Stimulated activated CD8-positive, alpha-beta memory T cell treated with anti-CD3 and anti-CD28 coated beads, Interleukin-4, amount 100 ng/mL, for 1 hour (primary cell): ENCODE measurements at places on chromosomes 12 and 14.
A peak's percentile ranks its signal among the peaks of the same experiment; 100 is the strongest.

- no peak for DNase-seq
Observed at GRCh38 chr12:19529951-19530636, 90.8 kb downstream of the AEBP2 start.

- DNase-seq: no peak
Observed at GRCh38 chr14:34858765-34859164, 16.4 kb downstream of the BAZ1A start.

DNA sequence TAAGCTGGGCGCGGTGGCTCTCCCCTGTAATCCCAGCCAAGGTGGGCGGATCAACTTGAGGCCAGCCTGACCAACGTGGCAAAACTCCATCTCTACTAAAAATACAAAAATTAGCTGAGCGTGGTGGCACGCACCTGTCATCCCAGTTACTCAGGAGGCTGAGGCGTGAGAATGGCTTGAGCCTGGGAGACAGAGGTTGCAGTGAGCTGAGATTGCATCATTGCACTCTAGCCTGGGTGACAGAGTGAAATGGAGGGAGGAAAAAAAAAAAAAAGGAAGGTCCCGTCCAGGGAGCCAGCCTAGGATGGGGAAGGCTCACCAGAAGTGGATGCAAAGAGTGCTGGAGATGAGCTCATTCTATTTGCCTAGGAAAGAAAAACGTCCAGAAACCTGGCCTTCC lies 1.9 kb upstream of the CD27 start:
- DNase-seq: no peak

DNA sequence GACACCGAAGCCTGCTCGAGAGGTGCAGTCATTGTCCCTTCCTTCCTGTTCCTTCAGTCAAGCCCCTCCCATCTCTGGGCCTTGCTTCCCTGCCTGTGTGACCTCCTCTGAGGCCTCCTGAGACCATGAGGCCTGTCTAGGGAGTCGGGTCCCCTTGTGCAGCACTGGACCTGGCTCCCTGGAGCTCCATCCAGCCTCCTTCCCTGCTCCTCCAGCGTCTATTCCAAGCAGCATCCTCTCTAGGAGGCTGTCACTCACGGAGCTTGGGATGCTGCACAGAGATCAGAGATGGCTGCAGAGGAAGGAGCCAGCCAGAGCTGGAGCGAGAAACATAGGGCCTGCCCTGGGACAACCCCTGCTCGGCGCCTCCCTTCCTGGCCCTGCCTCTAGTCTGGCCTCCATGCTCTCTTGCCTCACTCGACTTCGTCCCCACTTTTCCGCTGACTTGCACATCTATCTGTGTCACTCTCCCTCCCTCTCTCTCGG lies 142.7 kb downstream of the BCL11B start:
- DNase-seq: no peak

DNA sequence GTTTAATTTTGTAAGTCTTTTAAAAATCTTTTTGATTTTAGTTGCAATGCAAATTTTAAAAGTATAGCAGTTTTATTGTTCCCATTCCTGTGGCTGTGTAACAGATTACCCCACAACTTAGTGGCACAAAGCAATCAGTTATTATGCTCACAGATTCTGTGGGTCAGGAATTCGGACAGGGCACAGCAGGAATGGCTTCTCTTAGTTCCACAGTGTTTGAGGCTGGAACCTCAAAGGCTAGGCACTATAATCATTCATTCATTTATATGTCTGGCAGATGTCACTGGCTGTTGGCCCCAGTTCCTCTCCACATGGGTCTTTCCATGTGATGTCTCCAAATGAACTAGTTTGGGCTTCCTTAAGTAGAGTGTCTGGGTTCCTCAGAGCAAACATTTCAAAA lies 193.3 kb downstream of the RAD51B start:
- no peak for DNase-seq

- no peak for DNase-seq
Observed at GRCh38 chr14:74258764-74259035, 19.5 kb downstream of the VSX2 start.

DNA sequence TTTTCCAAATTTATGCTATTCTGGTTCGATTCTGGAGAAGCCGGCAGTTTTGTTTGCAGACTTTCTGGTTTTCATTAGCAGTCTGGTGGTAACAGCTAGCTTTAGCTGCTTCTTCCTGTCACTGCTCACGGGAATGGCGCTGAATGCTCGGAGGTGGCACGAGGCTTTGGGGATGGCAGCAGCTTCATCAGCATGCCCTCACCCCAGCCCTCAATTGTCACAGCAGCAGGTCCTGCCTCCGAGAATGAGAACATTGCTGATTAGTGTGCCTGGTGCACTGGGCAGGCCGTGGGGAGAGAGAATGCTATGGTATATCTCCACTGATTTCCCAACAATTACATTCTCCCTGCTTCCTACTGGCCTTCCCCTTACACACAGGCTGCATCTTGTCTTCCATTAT lies 73.6 kb downstream of the SAMD4A start:
- DNase-seq: no peak

- no peak for DNase-seq
Observed at GRCh38 chr12:11810206-11810545, 160.7 kb downstream of the ETV6 start.

GRCh38 chr12:92442782-92443181 lies 260.0 kb upstream of the PLEKHG7 start:
- DNase-seq: no peak

DNA sequence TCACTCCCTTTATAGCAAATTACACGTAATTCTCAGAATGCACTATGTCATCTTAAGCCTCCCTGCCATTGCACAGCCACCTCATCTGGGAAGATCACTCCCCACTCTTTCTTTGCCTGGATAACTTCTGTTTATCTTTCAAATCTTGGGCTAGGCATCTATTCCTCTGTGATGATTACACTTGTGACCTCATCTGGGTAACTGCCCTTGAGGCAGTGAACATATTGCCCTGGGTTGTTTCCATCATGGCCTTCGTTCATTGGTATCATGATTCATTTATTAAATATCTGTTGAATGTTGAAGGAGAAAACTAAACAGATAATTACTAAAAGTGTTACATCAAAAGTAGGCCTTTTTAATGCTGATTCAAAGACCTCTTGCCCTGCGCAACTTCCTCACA lies 26.2 kb upstream of the PDE3A start:
- DNase-seq: no peak

- DNase-seq: no peak
Observed at GRCh38 chr14:96090441-96091148, 51.4 kb downstream of the C14orf132 start.

DNA sequence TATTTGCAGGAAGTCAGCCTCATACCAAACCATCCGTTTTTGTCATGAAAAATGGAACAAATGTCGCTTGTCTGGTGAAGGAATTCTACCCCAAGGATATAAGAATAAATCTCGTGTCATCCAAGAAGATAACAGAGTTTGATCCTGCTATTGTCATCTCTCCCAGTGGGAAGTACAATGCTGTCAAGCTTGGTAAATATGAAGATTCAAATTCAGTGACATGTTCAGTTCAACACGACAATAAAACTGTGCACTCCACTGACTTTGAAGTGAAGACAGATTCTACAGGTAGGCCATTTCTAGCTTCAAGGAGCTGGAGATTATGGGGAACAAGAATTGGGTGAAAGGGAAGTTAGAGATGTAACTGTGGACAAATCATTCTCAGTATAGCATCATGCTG lies 126.1 kb downstream of the DAD1 start:
- no peak for DNase-seq

- no peak for DNase-seq
Observed at GRCh38 chr12:13024531-13024916, 19.7 kb upstream of the FAM234B start.

- no peak for DNase-seq
Observed at GRCh38 chr14:34956931-34957330, 25.9 kb upstream of the SRP54 start.

GRCh38 chr12:103975368-103975767 lies 9.7 kb downstream of the TDG start:
- DNase-seq: no peak

- no peak for DNase-seq
Observed at GRCh38 chr12:21434699-21435098, 2.8 kb upstream of the PYROXD1 start.

- peak; percentile 53 for DNase-seq
Observed at GRCh38 chr14:20610002-20610765, 19.0 kb upstream of the RNASE12 start.

- DNase-seq: no peak
Observed at GRCh38 chr14:100140452-100141078, 18.9 kb downstream of the DEGS2 start.

DNA sequence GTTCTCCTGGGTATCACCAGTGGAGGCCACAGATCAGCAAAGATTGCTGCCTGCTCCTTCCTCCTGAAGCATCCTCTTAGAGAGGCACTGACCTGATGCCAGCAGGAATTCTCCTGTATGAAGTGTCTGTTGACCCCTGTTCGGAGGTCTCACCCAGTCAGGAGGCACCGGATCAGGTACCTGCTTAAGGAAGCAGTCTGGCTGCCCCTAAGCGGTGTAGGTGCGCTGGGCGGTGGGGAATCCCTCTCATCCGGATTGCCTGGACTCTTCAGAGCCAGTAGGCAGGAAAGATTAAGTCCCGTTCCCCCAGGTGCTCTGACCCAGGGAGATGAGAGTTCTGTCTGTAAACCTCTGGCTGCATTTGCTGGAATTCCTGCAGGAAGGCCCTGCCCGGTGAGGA lies 455.2 kb downstream of the CCDC91 start:
- DNase-seq: no peak

DNA sequence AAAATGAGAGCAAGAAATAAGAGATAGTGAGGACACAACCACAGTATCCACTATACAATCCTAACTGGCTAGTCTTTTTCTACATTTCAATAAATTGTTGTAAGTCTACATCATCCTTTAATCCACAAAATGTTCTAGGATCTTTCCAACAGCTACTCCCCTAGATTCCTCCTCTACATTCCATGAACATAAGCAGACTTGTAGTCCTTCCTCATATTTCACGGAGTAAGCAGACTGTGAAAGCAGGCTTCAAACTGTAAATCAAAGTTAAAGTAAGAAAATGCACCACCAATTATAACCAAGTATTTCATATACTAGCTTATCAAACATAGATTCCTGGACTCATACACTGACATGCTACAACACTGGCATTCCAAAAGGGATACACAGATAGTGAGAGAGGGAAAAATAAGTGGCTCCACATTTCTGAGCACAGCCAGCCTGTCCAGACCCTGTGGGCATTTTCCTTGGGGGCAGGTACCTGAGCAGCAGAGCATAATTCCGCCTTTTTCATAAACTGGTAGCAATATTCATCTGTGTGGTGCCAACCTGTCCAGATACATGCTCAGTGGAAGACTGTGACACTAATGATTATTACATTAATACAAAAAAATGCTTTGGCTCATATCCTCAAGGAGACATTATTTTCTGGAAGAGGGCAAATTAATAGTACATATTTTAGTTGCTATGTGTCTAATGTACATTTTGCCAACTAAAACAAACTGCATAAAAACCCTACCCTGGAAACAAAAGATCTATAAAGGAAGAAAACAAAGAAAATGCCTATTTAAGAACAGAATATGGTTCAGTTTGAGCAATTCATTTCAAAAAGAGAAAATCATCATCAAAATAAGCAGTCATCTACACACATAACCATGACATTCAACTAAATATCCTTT lies 113.3 kb upstream of the FSCB start:
- DNase-seq: no peak

DNA sequence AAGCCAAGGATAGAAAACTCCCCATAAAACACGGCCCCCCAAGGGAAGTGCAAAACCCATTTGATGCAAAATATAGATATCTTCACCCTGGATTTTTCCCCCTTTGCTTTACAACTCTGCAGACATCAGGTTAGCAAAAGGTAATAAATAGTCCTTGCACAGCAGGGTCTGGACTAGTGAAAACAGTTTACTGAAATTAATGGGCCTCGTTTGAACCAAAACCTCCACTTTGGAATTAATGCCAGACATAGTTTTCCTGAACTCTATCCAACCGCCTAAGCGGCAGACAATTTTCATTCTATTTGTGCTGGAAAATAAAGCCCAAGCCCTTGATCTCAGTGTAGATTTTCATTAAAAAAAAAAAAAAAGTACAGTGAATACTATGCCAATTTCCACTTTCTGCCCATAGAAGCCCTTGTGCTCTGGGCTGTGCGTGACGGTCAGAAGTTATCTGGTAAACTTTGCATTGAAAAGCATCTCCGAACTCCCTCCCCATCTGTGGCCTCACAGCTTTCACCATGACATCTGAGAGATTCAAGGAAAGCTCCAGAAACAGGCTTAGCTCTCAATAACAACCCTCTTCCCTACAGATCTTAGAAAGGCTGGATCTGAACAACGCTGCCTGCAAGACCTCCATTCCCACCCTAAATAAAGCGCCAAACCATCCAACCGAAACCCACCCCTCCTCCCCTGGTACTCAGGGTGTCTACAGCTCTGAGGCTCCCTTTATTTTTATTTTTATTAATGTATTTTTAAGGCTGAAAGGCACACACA lies 11.0 kb upstream of the IRF2BPL start:
- no peak for DNase-seq

DNA sequence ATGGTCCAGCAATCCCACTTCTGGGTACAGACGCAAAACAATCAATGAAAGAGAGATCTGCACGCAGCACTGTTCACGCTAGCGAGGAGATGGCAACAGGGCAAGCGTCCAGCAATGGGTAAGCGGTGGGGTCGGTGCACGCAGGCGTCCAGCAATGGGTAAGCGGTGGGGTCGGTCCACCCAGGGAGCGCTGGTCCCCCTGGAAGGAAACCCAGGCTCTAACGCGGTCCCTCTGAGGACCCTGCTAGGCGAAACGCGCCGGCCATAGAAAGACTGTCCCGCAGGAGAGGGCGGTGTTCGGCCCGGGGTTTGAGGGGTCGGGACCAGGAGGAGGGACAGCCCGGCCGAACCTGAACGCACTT lies 618 bp upstream of the PGAM5 start:
- no peak for DNase-seq

GRCh38 chr12:131597333-131597732 lies 113.6 kb upstream of the SFSWAP start:
- DNase-seq: no peak

- no peak for DNase-seq
Observed at GRCh38 chr14:54798465-54799124, 104.0 kb downstream of the GCH1 start.

- no peak for DNase-seq
Observed at GRCh38 chr12:87509237-87509820, 519.9 kb downstream of the C12orf50 start.

DNA sequence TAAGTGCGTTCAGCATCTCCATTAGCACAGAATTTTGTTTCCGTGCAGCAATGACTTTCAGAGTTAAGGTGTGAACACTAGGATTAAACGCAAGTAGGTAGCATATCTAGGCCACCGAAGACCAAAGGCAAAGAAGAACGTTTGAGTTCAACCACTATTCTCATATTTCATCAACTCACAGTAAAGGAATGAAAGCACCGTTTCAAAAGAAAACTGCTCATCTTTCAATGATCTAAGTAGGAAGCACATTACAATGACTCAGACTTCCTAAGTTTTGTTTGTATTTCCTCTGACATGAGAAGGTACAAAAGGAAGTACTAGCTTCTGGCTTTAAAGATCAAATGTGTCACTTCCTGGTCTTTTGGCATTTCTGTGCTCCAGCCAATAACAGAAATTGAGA lies 57.6 kb downstream of the ACADS start:
- no peak for DNase-seq

DNA sequence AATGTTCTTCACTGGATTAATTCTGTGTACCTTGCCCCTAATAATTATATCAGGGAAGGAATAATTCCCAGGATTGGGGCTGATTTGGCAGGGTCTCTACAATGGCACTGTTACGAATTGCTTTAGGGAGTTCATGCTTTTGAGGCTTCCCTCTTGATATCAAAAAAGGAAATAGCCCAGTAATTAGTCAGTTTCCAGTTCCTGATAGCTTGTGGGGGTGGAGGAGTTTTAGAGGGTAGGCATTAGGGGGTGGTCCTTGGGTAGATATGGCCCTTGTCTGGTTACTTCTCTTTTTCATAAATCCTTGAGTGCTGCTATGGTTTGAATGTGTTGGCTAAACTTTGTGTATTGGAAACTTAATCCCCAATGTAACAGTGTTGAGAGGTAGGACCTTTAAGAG lies 6.1 kb upstream of the SRSF5 start:
- no peak for DNase-seq
